Uterus (tissue), 4 donors: ENCODE measurements at places on chromosomes 6 and 20. TPM values are rescaled to one million over a fixed set of nuclear protein-coding genes. Genes with fewer than 3 reads are reported as not detected.

PTK7 gene
- 247 TPM for total RNA-seq

- no peaks in the 10 kb centered on the region for H3K36me3 ChIP-seq
- no peak overlapping the region for H3K4me3 ChIP-seq
- H3K4me1 ChIP-seq = no peaks in the 10 kb centered on the region
These were observed 229.9 kb downstream of the HACE1 start for GRCh38 chr6:104629826-104630225.

GRCh38 chr6:22828179-22829062, 259.1 kb downstream of the HDGFL1 start:
- H3K27me3 ChIP-seq = no peaks in the 10 kb centered on the region
- no peaks in the 10 kb centered on the region for H3K36me3 ChIP-seq
- DNase-seq = no peak

- H3K36me3 ChIP-seq = no peaks in the 10 kb centered on the region
- no peaks in the 10 kb centered on the region for H3K4me1 ChIP-seq
- H3K4me3 ChIP-seq = no peak overlapping the region
These were observed 12.5 kb downstream of the ZNF391 start for GRCh38 chr6:27400877-27401642.

PTPRK gene
- 27.1 TPM for total RNA-seq

KIFC1 gene
- 1.8 TPM for total RNA-seq

TRAPPC3L gene
- not detected for total RNA-seq

- no peaks in the 10 kb centered on the region for H3K27me3 ChIP-seq
- H3K36me3 ChIP-seq = no peaks in the 10 kb centered on the region
- H3K4me1 ChIP-seq = no peaks in the 10 kb centered on the region
- no peak overlapping the region for H3K4me3 ChIP-seq
- DNase-seq = no peak
- no peak overlapping the region for H3K27ac ChIP-seq
These were observed 98.6 kb upstream of the NEDD9 start for GRCh38 chr6:11331111-11331510.

DNA sequence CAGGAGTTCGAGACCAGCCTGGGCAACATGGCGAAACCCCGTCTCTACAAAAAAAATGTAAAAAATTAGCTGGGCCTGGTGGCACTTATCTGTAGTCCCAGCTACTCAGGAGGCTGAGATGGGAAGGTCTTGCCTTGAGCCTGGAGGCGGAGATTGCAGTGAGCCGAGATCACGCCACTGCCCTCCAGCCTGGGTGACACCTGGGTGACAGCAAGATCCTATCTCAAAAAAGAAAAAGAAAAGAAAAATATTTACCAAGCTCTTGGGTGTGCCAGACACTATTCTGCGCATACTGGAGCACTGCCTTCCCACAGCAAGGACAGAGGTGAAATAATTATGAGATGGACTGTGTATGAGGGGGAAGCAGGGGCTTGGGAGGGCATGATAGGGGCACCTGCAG, 19.6 kb downstream of the POFUT1 start:
- no peak overlapping the region for H3K27ac ChIP-seq
- H3K4me3 ChIP-seq = no peak overlapping the region
- H3K4me1 ChIP-seq = no peaks in the 10 kb centered on the region
- no peak for DNase-seq
- H3K36me3 ChIP-seq = no peaks in the 10 kb centered on the region

DNA sequence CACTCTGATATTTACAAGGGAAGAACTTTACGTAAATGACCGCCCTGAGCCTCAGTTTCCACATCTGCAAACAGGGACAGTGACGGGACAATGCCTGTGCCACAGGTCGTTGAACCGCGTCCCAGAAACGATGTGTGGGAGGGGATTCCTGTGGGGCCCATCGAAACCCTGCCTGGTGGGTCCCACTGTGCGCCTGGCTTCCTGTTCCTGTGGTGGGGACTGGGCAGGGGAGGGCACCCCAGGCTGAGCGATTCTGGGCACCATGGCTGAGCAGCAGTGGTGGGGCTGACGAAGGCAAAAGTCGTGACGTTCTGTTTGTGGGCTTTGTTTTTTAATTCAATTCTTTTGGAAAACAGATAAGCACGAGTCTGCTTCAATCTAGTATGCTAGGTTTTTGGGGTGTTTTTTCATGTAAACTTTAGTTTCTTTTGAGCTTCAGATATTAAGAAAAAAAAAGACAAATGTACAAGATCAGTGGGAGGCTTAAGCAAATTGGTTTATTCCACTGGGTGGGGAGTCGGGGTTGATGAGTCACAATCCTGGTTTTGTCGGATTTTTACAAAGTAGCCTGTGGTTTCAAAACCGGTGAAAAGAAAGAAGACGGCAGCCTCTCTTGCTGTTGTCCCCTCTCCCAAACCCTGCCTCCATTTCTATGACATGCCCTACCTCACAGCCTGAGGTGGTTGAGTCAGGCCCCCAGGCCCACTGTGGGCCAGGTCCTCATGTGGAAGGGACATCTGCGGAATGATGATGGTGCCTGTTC, 40.4 kb downstream of the GNAS-AS1 start:
- no peaks in the 10 kb centered on the region for H3K27me3 ChIP-seq
- no peak for DNase-seq
- no peak overlapping the region for H3K4me3 ChIP-seq
- no peak overlapping the region for H3K27ac ChIP-seq
- no peaks in the 10 kb centered on the region for H3K36me3 ChIP-seq

- no peaks in the 10 kb centered on the region for H3K27me3 ChIP-seq
- H3K4me3 ChIP-seq = no peak overlapping the region
- no peak overlapping the region for H3K27ac ChIP-seq
These were observed 26.4 kb downstream of the ZMYND8 start for GRCh38 chr20:47330071-47330470.

GRCh38 chr6:30884521-30885480, 482 bp downstream of the DDR1 start:
- H3K4me3 ChIP-seq = peak overlapping the region; percentile 86
- H3K27ac ChIP-seq = peak overlapping the region; percentile 98
- peak; percentile 63 for DNase-seq

DNA sequence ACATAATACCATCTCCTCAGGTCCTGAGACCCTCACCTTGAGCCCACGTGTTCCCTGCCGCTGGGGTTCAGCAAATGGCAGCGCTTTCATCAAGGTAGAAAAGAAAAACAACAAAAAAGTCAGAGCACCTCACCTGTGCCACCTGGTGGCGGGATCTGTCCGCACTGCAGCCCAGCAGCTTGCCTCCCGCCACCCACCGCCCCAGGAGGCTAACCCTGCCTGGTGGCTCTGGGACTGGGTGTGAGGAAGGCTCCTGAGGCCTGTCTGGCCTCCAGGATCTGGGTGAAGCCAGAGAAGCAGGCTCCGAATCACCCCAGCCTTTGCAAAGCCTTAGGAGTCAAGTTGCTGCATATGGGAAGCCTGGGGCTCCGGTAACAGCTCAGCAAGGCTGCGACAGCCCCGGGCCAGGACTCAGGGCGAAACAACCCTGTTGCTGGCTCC, 270.8 kb downstream of the BMP7 start:
- H3K27me3 ChIP-seq = no peaks in the 10 kb centered on the region
- no peak overlapping the region for H3K27ac ChIP-seq
- DNase-seq = no peak
- no peak overlapping the region for H3K4me3 ChIP-seq
- H3K4me1 ChIP-seq = no peaks in the 10 kb centered on the region
- no peaks in the 10 kb centered on the region for H3K36me3 ChIP-seq

TNFRSF21 gene
- total RNA-seq = 33.1 TPM

PRICKLE4 gene
- total RNA-seq = 17.9 TPM

DNA sequence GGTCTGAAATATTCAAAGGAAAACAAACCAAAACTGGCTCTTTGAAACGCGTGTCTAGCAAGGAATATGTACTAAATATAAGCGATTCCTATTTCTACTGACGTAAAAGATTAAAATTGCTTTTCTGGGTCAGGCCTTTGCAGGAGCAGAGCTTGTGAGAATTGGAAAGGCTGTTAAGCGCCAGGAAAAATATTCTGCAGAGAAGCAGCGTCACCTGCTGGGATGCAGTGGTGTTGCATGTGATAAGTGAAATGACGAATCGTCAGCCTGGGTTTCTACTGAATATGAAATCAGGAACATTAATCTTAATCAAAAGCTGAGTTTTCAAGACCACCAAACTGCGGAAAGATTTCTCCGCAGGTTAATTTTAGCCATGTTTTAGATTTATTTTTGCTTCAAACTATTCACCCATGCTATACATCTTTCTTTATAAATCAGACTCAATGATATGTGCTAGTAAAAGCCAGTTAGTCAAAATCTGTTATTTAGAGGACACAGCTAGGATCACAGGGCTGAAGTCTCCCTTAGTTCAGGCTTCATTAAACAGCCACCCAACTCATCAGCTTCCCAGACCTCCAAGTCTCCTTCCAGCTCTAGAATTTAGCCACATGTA, 67.4 kb downstream of the ALDH8A1 start:
- H3K4me3 ChIP-seq = no peak overlapping the region
- no peaks in the 10 kb centered on the region for H3K27me3 ChIP-seq
- peak overlapping the region; percentile 18 for H3K27ac ChIP-seq
- peak; percentile 69 for DNase-seq

- no peak for DNase-seq
- no peaks in the 10 kb centered on the region for H3K27me3 ChIP-seq
- no peaks in the 10 kb centered on the region for H3K4me1 ChIP-seq
- H3K4me3 ChIP-seq = no peak overlapping the region
- H3K36me3 ChIP-seq = no peaks in the 10 kb centered on the region
- H3K27ac ChIP-seq = no peak overlapping the region
These were observed 28.3 kb upstream of the TMEM200A start for GRCh38 chr6:130337534-130337933.

- no peaks in the 10 kb centered on the region for H3K4me1 ChIP-seq
- H3K36me3 ChIP-seq = no peaks in the 10 kb centered on the region
- H3K27me3 ChIP-seq = no peaks in the 10 kb centered on the region
- H3K4me3 ChIP-seq = peak overlapping the region; percentile 54
- H3K27ac ChIP-seq = peak overlapping the region; percentile 73
- DNase-seq = peak; percentile 37
These were observed 672 bp downstream of the CARMIL1 start for GRCh38 chr6:25279748-25280343.

GRCh38 chr6:136791296-136792094, 782 bp downstream of the MAP3K5 start:
- H3K36me3 ChIP-seq = no peaks in the 10 kb centered on the region
- DNase-seq = peak; percentile 69
- peak overlapping the region; percentile 92 for H3K27ac ChIP-seq
- H3K27me3 ChIP-seq = no peaks in the 10 kb centered on the region
- no peaks in the 10 kb centered on the region for H3K4me1 ChIP-seq

DNA sequence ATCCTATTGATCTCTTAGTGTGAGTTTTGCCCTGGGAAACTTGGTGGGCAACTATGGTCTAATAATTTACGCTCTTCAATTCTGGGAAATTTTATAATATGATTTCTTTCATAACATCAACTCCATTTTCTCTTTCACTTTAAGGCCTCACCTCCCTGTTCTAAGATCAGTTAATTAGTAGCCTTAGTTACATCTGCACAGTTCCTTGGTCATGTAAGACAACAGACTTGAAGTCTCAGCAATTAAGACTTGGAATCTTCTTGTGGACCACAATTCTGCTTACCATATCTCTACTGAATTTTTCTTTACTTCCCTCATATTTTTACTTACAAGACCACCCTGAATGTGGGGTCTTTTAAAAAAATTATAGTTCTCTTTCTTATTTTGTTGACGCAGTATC, 8.7 kb downstream of the ENPP3 start:
- no peak for DNase-seq
- no peaks in the 10 kb centered on the region for H3K27me3 ChIP-seq
- no peaks in the 10 kb centered on the region for H3K4me1 ChIP-seq
- no peak overlapping the region for H3K27ac ChIP-seq

DNA sequence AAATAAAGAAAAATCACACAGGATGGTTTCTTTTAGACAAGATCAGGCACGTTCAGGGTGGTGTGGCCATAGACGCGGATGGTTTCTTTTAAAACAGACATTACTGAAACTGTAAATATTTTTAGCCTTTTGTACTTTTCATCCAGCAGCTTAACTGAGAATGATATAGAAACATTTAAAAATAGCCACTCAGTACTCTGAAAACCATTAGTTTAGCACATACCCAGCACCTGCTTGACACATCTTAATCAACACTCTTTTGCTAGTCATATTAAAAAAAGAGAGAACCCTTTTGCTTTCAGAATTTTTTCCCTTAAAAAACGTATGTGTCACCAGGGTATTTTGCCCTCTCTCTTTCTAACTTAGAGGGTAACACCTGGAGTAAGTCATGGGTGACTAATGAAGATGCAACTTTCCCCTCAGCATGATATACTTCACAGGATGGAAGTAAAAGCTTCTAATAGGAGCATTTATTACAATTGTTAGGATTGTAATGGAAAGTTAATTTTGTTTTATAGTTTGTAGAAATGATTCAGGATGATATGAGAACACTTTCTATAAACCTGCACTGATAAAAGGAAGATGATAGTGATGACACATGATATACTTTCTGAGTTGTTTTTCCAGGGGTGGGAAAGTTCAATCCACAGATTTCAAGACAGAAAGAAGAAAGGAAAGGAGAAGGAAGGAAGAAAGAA, 45.2 kb downstream of the BACH2 start:
- no peak overlapping the region for H3K4me3 ChIP-seq
- peak overlapping the region; percentile 24 for H3K27ac ChIP-seq
- H3K36me3 ChIP-seq = no peaks in the 10 kb centered on the region
- no peaks in the 10 kb centered on the region for H3K4me1 ChIP-seq
- no peak for DNase-seq

THEMIS gene
- total RNA-seq = 1.6 TPM

NOP56 gene
- total RNA-seq = 127 TPM

PAQR8 gene
- 13.2 TPM for total RNA-seq

MCM9 gene
- total RNA-seq = 28.8 TPM

DNA sequence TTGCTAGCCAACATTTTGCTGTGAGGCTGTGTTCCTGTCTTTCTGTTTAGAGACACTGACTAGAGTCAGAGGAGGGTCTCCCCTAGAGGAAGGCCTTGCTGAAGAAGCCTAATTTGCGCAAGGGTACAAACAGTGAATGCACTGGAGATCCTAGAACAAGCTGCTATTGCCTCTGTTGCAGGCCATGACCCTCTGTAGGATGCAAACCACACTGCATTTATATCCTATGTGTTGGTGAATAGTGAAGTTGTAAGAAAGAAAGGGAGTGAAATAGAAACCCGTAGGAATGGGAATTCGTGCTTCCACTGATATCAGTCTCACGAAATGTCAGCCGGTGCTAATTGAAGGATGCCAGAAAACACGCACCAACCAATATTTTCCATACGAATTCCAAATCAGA, 88.2 kb downstream of the GJA1 start:
- no peak for DNase-seq
- H3K4me3 ChIP-seq = no peak overlapping the region
- H3K36me3 ChIP-seq = no peaks in the 10 kb centered on the region
- no peaks in the 10 kb centered on the region for H3K27me3 ChIP-seq
- peaks cover 4% of the 10 kb centered on the region for H3K4me1 ChIP-seq
- peak overlapping the region; percentile 79 for H3K27ac ChIP-seq

- DNase-seq = no peak
- no peaks in the 10 kb centered on the region for H3K36me3 ChIP-seq
- H3K4me3 ChIP-seq = no peak overlapping the region
- H3K27ac ChIP-seq = no peak overlapping the region
- H3K27me3 ChIP-seq = no peaks in the 10 kb centered on the region
These were observed 54.3 kb upstream of the CNR1 start for GRCh38 chr6:88220493-88220892.

BTN1A1 gene
- total RNA-seq = 0.07 TPM
